SHP77 (cell line): ENCODE measurements at places on chromosomes 7 and 10.

DNA sequence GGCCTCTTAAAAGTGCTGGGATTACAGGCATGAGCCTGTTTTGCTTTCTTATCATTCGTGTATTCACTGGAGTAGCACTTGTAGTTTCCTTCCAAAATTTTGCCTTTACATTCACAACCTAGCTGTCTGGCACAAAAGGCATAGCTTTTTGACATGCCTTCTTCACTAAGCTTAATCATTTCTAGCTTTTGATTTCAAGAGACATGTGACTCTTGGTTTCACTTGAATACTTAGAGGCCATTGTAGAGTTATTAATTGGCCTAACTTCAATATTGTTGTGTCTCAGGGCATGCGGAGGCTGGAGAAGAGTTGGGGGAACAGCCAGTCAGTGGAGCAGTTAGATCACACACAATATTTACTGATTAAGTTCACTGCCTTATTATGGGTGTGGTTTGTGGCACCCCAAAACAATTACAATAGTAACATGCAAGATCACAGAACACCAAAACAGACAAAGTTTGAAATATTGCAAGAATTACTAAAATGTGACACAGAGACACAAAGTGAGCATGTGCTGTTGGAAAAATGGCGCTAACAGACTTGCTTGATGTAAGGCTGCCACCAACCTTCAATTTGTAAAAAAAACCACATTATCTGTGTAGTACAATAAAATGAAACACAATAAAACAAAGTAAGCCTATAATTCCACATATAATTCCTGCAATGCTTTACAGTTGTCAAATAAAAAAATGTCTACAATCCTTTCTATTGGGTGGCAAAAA lies 43.1 kb downstream of the BRAF start:
- DNase-seq: no peak

- no peak for DNase-seq
These were observed 48.3 kb downstream of the ADK start for GRCh38 chr10:74199315-74199714.

DNA sequence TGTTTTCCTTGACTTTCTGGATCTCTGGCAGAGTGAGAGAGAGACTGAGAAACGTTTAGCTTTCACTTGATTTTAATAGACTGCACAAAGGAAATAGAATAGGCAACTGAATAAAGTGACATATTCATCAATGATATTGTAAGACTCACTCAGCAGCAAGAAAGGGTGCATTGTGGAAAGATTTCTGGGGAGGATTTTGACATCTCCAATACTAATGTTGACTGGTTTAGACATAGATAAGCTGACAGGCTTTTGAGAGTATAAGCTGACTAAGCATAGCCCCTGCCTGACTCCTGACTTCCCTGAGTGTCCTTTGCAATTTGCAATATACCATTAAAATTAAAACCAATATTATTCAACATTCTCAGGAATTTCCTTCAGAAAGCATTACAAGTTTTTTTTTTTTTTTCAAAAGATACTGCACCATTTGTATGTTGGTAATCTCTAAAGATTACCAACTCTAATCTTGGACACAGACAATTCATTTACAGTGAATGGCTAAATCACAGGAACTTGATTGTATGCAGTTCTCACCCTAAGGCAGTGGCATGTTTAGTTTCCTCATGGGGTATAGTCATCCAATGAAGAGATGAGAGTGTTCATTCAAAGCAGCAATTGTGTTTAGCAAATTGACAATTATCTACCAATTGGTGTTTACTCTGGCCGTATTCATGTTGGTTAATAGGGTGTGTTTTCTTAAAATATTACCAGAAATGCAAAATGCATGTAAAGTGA lies 325.6 kb downstream of the SORCS3 start:
- no peak for DNase-seq

DNA sequence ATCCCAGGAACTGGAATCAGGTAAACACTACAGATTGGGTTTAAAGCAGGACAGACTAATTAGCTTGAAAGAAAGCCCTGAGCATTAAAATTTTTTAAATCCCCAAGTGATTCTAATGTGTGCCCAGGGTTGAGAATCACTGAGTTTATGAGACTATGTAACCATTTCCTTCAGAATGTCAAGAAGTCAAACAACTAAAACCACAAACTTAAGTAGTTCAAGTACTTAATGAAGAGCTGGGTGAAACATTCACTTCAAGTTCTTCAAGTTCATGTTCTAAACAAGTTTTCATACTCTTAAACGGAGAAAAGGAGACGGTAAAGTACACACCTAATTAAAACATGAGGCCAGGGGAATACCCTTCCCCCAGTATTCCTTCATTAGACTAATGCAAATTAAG lies 28.2 kb upstream of the TLL2 start:
- DNase-seq: no peak

DNA sequence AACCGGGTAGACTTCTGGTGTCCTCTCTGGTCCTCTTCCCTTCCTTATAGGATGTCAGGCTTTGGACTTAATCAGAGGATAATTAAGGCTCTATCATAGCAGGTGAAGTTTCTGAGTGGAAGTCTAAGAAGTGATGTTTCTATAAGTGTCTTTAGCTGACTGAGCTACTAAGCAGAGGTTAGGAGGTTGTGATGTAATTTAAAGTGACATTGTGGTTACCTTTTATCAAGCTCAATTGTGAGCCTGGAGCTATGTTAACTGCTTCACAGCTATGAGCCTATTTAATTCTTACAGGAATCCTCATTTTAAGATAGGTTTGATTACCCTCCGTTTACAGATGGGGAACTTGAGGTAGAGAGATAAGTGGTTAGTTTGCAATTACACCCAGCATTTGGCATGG lies 365.1 kb downstream of the AUTS2 start:
- DNase-seq: no peak

DNA sequence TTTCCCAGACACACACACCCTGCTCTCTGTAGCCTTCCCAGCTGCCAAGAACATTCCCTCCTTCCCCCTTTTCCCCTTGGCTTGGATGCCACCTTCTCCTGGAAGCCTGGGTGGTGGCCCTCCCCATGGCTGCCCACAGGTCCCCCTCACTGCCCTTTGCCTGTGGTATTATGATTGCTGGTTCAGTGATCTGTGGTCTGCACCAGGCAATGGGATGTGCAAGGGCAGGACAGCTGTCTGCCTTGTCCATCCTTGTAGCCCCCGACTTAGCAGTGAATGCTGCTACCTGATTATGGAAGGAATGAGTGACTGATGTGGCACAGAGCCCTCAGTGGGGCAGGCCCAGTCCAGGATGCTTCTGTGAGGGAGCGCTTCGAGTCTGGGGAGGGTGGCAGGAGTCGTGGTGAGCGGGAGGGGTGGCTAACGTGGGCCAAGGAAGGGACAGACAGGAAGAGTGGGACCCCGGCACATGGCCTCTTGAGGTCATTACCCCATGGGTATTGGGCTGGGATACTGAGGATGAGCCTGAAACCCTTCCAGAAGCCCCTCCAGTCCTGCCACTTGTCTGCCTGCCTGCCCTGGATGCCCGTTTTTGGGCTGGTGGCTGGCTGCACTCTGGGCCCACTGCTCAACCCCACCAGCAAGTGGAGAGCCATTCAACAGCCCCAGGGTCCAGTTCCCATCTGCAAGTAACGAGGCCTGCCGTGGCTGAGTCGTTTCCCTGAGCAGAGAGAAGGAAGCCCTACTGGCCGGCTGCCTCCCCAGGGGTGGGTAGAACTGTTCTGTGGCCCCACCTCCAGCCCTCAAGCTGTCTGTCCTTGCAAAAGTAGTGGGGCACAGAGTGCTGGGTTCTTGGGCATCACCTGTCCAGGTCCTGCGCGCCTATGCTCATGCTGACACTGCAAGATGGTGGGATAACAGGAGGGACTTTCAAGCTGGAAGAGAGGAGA lies 8.8 kb downstream of the CHST3 start:
- DNase-seq: no peak

GRCh38 chr7:95772771-95773581 lies 622 bp downstream of the DYNC1I1 start:
- DNase-seq: no peak

GRCh38 chr7:112484671-112485167 lies 3.9 kb downstream of the LSMEM1 start:
- no peak for DNase-seq

- no peak for DNase-seq
These were observed 235.0 kb downstream of the FANK1 start for GRCh38 chr10:126131341-126131740.

GRCh38 chr10:58137813-58138212 lies 129.9 kb downstream of the IPMK start:
- DNase-seq: no peak

DNA sequence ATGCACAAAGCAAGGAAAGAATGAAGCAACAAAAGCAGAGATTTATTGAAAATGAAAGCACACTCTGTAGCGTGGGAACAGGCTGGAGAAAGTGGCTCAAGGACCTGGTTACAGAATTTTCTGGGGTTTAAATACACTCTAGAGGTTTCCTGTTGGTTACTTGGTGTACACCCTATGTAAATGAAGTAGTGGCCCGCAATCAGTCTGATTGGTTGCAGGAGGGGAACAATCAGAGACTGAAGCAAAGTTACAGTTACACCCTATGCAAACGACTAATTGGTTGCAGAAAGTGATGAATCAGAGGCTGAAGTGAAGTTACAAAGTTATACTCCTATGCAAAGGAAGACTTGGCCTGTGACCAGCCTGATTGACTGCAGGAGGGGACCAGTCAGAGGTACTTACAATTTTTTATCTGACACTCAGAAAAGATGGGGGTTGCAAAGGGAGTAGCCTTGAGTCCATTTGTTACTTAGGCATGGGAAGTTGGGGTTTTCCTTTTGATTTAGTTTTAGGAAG lies 3.6 kb upstream of the MTPN start:
- DNase-seq: no peak

GRCh38 chr10:124558339-124559321 lies 97.0 kb downstream of the LHPP start:
- no peak for DNase-seq

GRCh38 chr7:155851892-155852291 lies 39.6 kb upstream of the SHH start:
- DNase-seq: no peak

DNA sequence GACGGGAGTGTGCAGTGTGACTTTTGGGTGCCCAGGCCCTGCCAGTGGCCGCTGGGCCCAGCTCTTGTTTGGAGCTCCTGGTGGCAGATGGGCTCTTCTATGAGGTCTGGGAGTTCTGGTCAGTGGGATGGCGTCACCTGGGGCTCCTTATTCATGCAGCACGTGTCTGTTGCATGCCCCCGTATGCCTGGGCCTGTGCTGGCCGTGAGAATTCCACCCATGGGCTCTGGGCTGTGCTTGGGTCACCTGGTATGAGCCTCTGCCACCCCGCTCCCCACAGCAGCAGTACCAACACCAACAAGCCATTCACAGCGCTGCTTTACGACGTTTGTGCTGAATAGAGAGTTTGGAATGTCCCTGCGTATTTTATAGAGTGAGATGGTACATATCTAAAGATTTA lies 27.1 kb downstream of the INPP5A start:
- DNase-seq: no peak
